Stimulated activated CD8-positive, alpha-beta memory T cell treated with anti-CD3 and anti-CD28 coated beads, Interleukin-4, amount 100 ng/mL, for 1 hour (primary cell): ENCODE measurements at places on chromosomes 5 and 9.

GRCh38 chr9:79555474-79556089 lies 16.2 kb upstream of the TLE4 start:
- DNase-seq, result no peak

GRCh38 chr5:123755653-123756317 lies 243.8 kb downstream of the CSNK1G3 start:
- no peak for DNase-seq

DNA sequence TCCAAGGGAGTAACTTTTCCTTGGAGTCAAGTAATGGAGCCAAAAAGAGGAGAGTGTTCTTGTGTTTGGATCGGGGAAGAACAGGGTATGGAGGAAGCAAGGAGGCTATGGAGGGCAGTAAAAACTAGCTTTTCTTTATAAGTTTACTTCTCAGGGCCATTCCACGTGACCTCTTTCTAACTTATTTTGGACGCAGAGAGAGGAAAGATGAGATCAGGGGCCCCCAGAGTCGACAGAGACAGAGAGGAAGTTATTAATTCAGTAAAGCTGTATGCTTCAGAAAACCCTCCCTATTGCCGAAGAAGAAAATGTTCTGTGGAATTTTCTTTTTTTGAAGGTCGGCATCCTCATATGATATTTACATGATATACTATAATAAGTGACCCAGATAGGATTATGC lies 233.8 kb upstream of the MPDZ start:
- DNase-seq, result no peak

GRCh38 chr5:180350711-180351465 lies 2.2 kb downstream of the GFPT2 start:
- DNase-seq, result no peak

- no peak for DNase-seq
Measured at GRCh38 chr5:108251350-108251749, 130.5 kb downstream of the FBXL17 start.

GRCh38 chr5:143168171-143168741 lies 235.2 kb downstream of the NR3C1 start:
- no peak for DNase-seq

GRCh38 chr9:113738893-113739604 lies 137.1 kb upstream of the ZNF618 start:
- DNase-seq, result no peak

GRCh38 chr5:126577415-126577814 lies 17.6 kb downstream of the ALDH7A1 start:
- DNase-seq, result no peak

DNA sequence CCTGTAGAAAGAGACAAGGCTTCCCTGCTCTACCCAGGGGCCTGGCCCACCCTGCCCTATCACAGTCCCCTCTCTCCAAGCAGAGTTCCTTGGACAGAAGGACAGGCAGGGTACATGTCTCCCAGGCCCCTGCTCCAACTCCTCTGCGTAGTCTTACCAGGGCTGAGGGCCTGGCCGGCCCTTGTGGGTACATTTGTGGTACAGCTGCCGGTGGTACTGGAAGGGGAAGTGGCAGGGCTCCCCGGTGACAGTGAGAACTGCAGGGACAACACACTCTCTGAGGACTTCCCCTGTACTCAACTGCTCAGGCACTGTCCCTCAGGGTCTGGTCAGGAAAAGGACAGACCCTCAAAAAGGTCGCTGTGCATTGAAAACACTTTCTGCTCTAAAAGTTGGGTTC lies 3.6 kb downstream of the F12 start:
- no peak for DNase-seq

DNA sequence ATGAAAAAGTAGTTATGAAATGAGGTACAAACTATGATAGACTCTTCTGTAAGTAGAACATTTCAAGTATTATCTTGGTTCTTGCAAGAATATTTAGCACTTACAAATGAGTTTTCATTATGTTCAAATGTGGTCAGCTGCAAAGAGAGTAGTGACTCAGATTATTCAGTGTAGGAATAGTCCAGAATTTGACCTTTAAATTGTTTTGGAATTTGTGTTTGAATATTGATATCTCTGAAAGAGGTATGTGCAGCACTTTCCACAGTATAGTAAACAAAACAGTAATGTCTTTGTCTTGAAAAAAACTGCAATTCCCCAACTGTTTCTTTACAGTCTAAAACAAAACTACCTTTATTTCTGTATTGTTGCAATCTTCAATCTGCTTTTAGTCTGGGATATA lies 56.1 kb downstream of the WDR70 start:
- DNase-seq, result no peak

DNA sequence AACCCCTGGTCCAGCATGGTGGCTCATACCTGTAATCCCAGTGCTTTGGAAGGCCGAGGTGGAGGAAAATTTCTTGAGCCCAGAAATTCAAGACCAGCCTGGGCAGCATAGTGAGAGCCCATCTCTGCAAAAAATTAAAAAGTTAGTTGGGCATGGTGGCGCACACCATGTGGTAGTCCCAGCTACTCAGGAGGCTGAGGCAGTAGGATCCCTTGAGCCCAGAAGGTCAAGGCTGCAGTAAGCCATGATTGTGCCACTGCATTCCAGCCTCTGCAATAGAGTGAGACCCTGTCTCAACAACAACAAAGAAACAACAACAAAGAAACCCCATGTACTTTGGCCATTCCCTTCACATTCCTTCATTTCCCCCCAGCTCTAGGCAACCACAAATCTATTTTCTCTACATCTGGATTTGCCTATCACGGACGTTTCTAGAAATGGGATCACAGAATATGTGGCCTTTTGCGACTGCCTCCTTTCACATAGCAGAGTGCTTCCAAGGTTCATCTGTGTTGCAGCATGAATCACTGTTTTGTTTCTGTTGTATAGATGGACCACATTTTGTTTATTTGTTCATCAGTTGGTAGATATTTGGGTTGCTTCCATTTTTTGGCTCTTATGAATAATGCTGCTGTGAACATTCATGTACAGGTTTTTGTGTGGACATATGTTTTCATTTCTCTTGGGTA lies 17.9 kb downstream of the MIGA2 start:
- no peak for DNase-seq

DNA sequence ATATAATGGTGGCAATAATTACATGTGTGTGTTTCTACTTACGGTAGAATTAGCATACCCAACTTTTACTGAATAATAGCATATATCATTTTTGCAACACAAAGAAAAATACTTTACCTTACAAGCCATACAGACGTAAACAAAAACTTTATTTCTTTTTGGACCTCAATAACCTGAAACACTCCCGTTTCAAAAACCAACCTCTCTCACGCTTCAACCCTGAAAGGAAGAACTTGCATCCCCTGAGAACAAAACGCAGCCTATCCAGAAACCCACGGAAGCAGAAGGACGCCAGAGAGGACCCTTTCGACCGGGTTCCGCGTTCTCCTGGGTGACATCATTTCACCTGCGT lies at the start of gene RNF38:
Gene RNF38 (minus strand): TSS at position 290 of the 352 bp plus-strand sequence. CDS start 161 bp downstream, at position 129.
- DNase-seq, result no peak

DNA sequence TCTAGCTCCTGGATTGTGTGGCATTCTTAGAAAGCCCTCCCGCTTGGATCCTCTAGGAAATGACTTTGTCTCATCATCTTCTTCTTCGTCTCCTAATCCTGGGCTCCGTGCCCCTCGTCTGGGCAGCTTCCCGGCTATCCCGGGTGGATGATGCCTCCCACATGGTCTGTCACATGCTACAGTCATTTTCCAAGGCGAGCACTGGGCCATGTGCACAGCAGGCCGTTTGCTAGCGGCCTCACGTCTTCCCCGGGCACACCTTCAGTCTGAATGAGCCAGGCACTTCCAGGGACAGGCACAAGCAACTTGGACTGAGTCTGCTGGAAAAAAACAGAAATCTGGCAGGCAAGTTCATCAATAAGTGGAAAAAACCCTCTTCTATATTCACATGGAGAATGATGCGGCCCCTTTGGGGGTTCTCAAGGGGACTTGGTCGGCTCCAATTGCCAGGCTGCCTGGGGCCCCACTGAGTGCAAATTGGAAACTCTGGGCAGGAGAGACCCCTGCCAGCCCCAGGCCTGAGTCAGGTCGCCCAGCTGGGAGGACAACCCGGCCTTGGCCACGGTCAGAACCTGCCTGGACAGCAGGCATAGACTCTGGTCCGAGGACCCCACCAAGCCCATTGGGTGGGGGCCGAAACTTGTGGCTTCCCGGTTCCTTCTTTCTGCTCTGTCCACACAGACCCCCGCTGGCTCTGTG lies 11.1 kb upstream of the WNK2 start:
- no peak for DNase-seq

GRCh38 chr9:88435336-88435735 lies 47.1 kb downstream of the SPIN1 start:
- no peak for DNase-seq

DNA sequence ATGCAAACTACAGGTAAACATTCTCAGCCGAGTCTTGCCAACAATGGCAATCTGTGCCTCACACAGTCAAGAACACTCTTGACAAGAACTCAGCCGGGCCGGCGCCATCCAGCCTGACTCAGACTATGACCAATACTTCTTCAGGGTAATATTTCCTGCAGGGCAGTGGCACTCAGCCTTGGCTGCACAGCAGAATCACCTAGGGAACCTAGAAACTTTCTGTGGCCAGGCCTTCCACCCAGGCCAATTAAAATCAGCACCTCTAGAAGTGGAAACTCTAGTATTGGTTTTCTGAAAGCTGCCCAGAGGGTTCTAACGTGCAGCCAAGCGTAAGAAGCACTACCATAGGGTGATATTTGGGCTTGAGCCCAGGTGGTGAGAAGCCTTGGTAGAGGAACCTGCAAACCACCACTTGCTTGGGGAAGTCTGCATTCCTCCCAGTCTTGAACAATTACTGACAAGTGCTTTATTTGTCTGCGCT lies 120.6 kb downstream of the TTLL11 start:
- no peak for DNase-seq

DNA sequence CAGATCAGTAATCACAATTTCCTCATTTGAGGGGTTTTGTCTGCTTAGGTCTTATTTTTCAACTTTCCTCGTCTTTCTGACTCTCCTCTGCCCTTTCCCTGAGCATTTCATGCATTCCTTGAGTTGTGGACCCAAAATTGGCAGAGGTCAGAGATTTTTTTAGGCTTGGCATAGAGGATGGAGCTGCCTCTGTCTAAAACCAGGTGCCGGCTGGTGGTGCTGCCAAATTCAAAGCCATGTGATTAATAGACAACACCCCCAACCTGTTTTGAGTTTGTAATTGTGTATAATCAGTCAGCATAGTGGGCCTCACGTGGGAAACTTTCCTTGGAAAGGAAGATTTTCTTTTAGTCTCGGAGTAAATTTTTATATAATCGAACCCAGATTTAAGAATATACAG lies 39.6 kb downstream of the TJP2 start:
- DNase-seq, result no peak

GRCh38 chr5:149320791-149321330 lies 24.4 kb upstream of the GRPEL2 start:
- no peak for DNase-seq

DNA sequence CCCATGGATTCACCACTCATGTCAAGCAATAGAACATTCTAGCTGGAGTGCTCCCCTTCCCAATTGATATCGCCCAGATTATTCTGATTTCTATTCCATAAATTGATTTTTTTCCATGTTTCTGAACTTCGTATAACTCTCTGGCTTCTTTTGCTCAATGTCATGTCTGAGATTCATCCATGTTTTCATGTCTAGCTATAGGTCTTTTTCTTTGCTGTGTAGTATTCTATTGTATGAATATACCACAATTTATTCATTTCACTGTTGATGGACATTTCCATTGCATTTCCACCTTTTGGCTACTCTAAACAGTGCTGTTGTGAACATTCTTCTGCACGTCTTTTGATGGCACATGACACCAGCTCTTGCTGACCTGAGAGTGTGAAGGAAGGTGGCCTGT lies 19.6 kb downstream of the PTPA start:
- DNase-seq, result no peak

GRCh38 chr9:97470076-97470475 lies 31.4 kb upstream of the TMOD1 start:
- no peak for DNase-seq

DNA sequence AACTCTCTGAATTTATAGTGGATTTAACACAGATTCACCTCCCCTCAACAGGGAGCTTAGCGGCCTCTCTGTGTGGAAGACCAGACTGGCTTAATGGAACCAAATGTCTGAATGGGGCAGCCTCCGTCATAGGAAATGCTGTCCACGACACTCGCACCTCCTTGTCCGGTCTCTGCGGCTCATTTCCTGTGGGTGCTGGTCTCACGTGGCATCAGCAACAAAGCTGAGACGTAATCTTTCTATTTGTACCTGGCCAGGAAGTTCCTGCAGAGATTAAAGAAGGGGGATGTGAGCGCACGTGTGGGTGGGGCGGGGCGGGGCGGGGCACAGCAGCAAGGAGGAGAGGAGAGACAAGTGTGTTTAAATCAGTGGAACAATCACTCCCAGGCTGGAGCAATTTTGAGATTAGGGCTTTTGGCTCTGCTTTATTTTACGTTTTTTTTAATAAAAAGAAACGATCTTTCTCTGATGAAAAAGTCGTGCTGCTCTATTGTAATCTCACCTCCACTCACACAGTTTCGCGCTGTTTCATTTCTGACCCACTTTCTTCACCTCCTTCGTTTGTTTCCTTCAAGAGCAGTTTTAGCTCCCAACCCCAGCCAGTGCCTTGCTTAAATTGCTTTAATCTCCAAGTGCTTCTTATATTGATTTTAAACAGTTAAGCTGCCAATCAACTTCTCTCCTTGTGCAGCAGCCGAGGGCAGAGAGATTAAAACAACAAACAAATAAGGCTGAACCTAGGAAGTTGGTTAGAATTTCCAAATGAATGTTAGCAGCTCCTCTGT lies 132.2 kb upstream of the ASTN2 start:
- DNase-seq, result no peak

GRCh38 chr5:170501931-170502330 lies 1.9 kb upstream of the KCNIP1 start:
- DNase-seq, result no peak

- no peak for DNase-seq
Measured at GRCh38 chr5:139148986-139149385, 49.2 kb downstream of the SIL1 start.

DNA sequence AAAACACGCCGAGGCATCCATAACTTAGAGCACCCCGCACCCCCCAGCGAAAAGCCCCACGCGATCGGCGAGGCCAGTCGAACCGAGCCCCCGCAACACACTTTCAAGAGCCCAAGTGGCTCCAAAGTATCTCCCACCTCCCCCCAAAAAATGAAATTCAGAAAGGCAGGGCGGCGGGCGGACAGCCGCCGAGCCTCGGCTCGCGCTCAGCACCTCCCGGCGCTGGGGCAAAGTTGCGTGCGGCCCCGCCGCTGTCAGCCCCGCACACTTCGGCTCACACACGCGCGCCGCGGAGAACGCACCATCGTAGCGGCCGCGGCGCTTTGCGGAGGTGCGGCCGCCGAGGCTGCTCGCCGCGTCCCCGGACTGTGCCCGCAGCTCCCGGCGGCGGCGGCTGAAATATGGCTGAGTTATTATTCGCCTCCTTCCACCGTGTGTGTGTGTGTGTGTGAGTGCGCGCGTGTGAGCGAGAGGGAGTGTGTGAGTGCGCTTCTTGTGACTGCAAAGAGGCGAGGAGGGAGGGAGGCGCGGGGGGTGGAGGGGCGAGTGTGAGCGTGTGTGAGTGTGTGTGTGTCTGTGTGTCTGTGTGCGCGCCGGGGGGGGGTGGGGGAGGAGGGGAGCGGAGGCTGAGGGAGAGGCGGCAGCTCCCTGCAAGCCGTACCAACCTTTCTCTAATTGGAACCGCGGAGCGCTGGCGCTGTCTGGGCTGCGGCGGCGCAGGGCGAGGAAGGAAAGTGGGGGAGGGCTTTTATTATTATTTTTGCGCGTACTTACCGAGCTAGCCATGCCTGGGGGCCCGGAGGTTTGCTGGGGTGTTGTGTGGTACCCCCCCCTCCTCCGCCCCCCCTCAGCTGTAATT lies 599 bp downstream of the MLLT3 start:
- DNase-seq, result peak; percentile 56
